ENCODE measurements at places on chromosomes 1 and 21. TPM values are rescaled to one million over a fixed set of nuclear protein-coding genes. Genes with fewer than 3 reads are reported as not detected.

Gene ADAR
- 25.6 TPM for polyA plus RNA-seq

Gene EFNA3
- polyA plus RNA-seq, result 1.7 TPM

Gene FAM89A
- polyA plus RNA-seq, result 9.8 TPM

Gene NR1I3
- 0.06 TPM for polyA plus RNA-seq

Gene SELENBP1
- 47.5 TPM for polyA plus RNA-seq

Gene MPL
- not detected for polyA plus RNA-seq

Gene SYT11
- 2.9 TPM for polyA plus RNA-seq

Gene NES
- 4.3 TPM for polyA plus RNA-seq

Gene B3GALT2
- polyA plus RNA-seq, result 0.05 TPM

Gene FCGR1A
- 26.3 TPM for polyA plus RNA-seq

DNA sequence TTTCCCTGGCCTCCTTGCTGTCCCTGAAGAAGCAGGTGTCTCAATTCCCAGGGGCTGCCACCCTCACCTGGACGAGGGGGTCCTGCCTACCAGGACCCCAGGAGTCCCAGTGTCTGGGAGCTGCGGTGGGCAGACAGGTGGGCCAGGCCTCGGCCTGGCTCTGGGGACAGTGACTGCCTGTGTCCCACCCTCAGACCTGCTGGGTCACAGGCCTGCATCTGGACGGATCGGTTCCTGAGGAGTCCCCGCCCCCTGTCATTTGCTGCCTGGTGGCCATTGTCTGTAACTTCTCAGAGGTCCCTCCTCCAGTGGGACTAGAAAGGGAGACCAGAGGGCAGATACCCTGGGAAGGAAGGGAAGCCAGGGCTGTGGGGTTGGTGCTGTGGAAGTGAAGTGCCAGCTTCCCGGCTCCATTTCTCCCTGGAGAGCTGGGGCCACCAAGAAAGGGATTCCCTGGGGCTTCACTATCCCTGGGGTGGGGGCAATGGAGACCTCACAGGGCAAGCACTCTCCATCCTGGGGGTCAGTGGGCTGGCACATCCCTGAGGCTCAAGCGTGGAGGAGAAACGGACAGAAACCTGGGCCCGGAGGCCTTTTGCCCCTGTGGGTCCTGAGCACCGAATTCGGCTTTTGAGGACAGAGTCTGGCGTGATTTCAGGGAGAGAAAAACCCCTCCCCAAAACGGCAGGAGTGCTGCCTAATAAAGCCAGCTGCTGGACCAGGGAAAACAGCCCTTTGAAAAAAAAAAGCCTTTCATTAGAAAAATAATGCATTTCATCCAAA, 157.3 kb downstream of the PEX14 start:
- no peaks in the 10 kb centered on the region for H3K27me3 ChIP-seq
- no peak overlapping the region for H3K27ac ChIP-seq
- DNase-seq, result peak; percentile 56
- no peaks in the 10 kb centered on the region for H3K4me1 ChIP-seq
- H3K36me3 ChIP-seq, result peaks cover 37% of the 10 kb centered on the region

- H3K4me3 ChIP-seq, result no peak overlapping the region
- no peak for DNase-seq
- no peaks in the 10 kb centered on the region for H3K4me1 ChIP-seq
- no peak overlapping the region for H3K27ac ChIP-seq
- H3K36me3 ChIP-seq, result no peaks in the 10 kb centered on the region
Observed at GRCh38 chr1:24382165-24382577, 31.4 kb downstream of the STPG1 start.

GRCh38 chr1:231666220-231666936, 39.8 kb downstream of the DISC1 start:
- H3K4me3 ChIP-seq, result no peak overlapping the region
- no peaks in the 10 kb centered on the region for H3K36me3 ChIP-seq
- no peak overlapping the region for H3K27ac ChIP-seq
- no peak for DNase-seq

DNA sequence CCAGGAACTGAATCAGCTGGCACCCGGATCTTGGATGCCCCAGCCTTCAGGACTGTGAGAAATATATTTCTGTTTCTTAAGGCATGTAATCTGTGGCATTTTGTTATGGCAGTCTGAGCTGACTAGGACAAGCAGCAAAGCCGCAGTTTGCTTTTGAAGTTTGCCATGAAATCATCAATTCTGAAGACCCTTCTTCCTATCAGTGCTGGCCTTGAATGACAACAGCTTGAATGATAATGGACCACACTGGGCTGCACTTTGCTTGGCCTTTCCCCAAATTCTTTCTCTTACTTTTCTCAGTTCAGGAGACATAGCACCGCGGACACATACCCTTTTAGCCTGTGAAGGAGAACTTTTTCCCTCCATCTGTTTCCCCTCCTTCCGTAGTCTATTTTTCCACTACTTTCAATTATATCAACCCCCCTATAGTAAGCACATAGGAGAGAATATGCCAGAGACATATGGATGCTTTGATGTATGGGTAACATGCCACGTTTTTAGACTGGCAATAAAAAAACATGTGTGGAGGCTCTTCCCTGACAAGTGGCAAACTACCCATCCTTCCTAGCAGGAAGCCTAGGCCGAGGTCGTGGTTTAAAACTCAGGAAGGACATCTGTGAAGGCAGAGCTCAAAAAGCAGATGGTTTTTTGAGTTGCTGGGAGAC, 42.9 kb downstream of the HLX start:
- no peaks in the 10 kb centered on the region for H3K36me3 ChIP-seq
- no peak overlapping the region for H3K4me3 ChIP-seq
- no peaks in the 10 kb centered on the region for H3K27me3 ChIP-seq
- no peaks in the 10 kb centered on the region for H3K4me1 ChIP-seq
- peak overlapping the region; percentile 39 for H3K27ac ChIP-seq
- DNase-seq, result no peak

GRCh38 chr1:69328186-69328585, 239.5 kb upstream of the LRRC7 start:
- DNase-seq, result no peak
- H3K27me3 ChIP-seq, result no peaks in the 10 kb centered on the region
- H3K4me1 ChIP-seq, result no peaks in the 10 kb centered on the region
- H3K27ac ChIP-seq, result no peak overlapping the region

GRCh38 chr1:205922314-205922713, 20.9 kb downstream of the SLC26A9 start:
- H3K36me3 ChIP-seq, result no peaks in the 10 kb centered on the region
- no peak overlapping the region for H3K27ac ChIP-seq
- H3K4me1 ChIP-seq, result peaks cover 15% of the 10 kb centered on the region
- H3K27me3 ChIP-seq, result no peaks in the 10 kb centered on the region
- peak; percentile 32 for DNase-seq

- H3K4me3 ChIP-seq, result peak overlapping the region; percentile 54
- H3K27me3 ChIP-seq, result no peaks in the 10 kb centered on the region
Observed at GRCh38 chr1:205668951-205669340, 11.4 kb downstream of the SLC45A3 start.

DNA sequence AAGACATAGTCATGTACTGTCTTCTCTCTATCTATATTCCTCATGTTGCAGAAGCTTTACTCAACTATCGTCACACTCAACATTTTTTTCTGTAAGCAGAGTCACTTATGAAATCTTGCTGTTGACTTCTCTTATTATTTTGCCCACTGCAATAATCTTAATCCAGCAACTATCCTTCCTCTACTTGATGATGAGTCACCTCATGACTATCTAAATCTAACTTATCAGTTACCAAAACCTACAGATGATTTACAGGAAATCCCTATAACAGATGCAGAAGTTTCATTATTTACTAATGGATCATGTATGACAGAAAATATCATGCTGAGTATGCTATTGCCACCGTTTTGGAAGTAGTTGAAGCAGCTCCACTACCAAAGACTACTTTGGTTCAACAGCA, 378.9 kb downstream of the DUSP10 start:
- no peak overlapping the region for H3K27ac ChIP-seq
- no peaks in the 10 kb centered on the region for H3K4me1 ChIP-seq
- no peak overlapping the region for H3K4me3 ChIP-seq
- H3K36me3 ChIP-seq, result no peaks in the 10 kb centered on the region
- no peaks in the 10 kb centered on the region for H3K27me3 ChIP-seq
- no peak for DNase-seq

DNA sequence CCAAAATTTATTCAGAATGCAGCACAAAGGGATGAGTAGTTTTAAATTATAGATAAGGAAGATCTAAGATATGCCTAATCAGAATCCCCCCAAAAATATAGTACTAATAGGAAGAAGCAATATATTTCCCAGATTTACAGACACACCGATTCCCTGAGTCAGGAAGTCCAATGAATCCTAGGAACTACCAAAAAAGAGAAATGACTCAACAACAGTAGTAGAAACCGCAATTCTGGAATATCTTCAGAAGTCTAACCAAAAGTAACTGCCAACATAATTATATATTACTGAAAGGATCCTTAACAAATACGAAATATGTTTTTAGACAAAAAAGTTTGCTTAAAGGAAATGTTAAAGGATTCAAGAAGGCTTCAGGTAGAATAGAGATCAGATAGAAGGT, 10.3 kb downstream of the AHCTF1 start:
- H3K4me1 ChIP-seq, result peaks cover 44% of the 10 kb centered on the region
- peaks cover 8% of the 10 kb centered on the region for H3K36me3 ChIP-seq
- no peak overlapping the region for H3K4me3 ChIP-seq

GRCh38 chr1:150981177-150981804, 801 bp upstream of the ANXA9 start:
- no peak overlapping the region for H3K27ac ChIP-seq
- no peak overlapping the region for H3K4me3 ChIP-seq
- no peaks in the 10 kb centered on the region for H3K27me3 ChIP-seq
- peaks cover 36% of the 10 kb centered on the region for H3K4me1 ChIP-seq
- no peaks in the 10 kb centered on the region for H3K36me3 ChIP-seq

DNA sequence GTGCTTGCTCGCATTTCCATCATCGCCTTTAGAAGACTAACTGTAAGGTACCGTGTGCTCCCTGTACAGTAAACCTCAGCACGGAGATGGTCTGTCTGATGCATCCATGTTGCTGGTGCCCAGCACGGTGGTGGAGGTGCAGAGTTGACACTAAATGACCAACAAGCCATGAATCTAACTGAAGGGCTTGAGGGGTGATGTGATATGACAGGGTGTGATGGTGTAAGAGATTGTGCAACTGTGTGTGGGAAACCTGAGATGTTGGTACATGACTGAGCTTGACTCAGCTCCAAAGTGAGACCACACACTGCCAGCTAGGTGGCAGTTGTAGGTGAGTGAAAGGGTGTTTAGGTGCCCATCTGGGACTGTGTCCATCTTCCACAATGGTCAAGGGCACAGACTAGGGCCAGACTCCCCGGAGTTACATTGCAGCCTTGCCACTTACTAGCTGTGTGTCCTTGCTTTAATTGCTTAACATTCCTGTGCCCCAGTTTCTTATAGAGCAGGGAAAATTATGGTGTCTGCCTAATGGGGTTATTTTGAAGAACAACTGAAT, 21.4 kb downstream of the SLC2A1 start:
- no peaks in the 10 kb centered on the region for H3K27me3 ChIP-seq
- peak overlapping the region; percentile 97 for H3K27ac ChIP-seq
- H3K4me1 ChIP-seq, result peaks cover 79% of the 10 kb centered on the region
- no peak overlapping the region for H3K4me3 ChIP-seq
- H3K36me3 ChIP-seq, result peaks cover 5% of the 10 kb centered on the region
- peak; percentile 77 for DNase-seq

- H3K36me3 ChIP-seq, result no peaks in the 10 kb centered on the region
- DNase-seq, result no peak
- H3K4me3 ChIP-seq, result no peak overlapping the region
- no peaks in the 10 kb centered on the region for H3K4me1 ChIP-seq
- no peak overlapping the region for H3K27ac ChIP-seq
Observed at GRCh38 chr21:35324372-35325220, 275.5 kb upstream of the RUNX1 start.
